Activated T-cell treated with anti-CD3 and anti-CD28 coated beads for 24 hours (primary cell): ENCODE measurements at places on chromosomes 12 and 14.

- DNase-seq = no peak
Observed at GRCh38 chr12:127881371-127882140, 385.4 kb upstream of the TMEM132C start.

- no peak for DNase-seq
Observed at GRCh38 chr12:104596898-104597843, 140.4 kb downstream of the CHST11 start.

- no peak for DNase-seq
Observed at GRCh38 chr12:49831717-49832116, 3.5 kb upstream of the NCKAP5L start.

- no peak for DNase-seq
Observed at GRCh38 chr12:27191531-27191930, 52.6 kb upstream of the STK38L start.

GRCh38 chr12:79119796-79120195 lies 255.2 kb downstream of the SYT1 start:
- DNase-seq = no peak

GRCh38 chr14:43579671-43580070 lies 927.4 kb downstream of the FSCB start:
- no peak for DNase-seq

- no peak for DNase-seq
Observed at GRCh38 chr12:53152390-53152789, 28.1 kb upstream of the ZNF740 start.

- no peak for DNase-seq
Observed at GRCh38 chr12:120286768-120287490, 4.8 kb downstream of the RNU4-2 start.

GRCh38 chr14:73741876-73742519 lies 27.8 kb upstream of the PNMA1 start:
- no peak for DNase-seq

- DNase-seq = no peak
Observed at GRCh38 chr14:101711041-101711856, 50.3 kb upstream of the PPP2R5C start.

DNA sequence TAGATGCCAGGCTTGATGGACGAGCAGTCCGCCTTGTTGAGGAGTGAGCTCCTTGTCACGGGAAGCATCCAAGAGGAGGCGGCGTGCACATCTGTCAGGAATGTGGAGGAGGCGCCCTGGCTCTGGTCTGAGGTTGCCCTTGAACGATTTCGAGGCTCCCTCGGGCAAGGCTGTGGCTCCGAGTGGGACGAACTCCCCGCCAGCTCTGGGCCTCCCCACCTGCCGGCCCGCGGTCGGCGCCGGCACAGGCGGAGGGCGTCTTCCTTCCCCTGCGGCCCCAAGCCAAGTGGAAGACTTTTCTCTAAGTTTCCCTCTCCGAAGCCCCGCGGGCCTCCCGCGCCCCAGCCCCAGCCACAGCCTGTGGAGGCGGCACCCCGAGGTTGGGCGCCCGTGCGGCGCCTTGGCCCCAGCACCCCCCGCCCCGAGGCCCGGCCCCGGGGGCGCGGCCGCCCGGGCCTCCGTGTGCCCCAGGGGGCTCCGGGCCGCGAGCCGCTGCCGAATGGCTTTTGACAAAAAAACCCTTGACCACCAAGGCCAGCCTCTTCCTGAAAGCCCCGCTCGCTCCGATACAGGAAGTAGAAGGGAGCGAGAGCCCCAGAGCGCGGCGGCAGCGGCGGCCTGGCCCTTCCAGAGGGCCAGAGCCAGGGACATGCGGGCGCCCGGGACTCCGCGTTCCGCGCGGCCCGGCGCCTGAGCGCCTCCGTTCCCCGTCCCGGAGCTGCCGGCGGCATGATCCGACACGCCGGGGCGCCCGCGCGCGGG lies at the start of gene RIN3:
TSS of gene RIN3 (plus strand) at position 578 of the 762 bp plus-strand sequence. CDS start at position 730, 152 bp downstream.
- DNase-seq = peak; percentile 14

- no peak for DNase-seq
Observed at GRCh38 chr14:24366413-24366720, 1.6 kb upstream of the NFATC4 start.

DNA sequence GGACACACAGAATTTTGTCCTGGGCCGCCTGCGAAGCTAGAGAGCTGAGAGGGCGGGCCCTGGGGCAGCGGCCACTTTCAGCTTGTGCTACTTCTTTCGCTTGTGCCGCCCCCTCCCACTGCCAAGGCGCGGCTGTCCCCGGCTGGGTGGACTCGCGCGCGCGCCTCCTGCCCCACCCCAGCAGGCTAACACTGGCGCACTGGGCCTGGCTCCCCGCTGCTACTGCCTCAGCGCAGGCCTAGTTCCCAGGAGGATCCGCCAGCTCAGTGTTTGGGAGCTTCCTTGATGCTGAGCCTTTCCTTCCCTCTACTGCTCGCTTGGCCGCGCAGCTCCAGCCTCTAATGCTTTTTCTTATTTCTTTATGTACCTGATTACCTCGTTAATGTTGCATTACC lies 27.4 kb upstream of the METAP2 start:
- no peak for DNase-seq

DNA sequence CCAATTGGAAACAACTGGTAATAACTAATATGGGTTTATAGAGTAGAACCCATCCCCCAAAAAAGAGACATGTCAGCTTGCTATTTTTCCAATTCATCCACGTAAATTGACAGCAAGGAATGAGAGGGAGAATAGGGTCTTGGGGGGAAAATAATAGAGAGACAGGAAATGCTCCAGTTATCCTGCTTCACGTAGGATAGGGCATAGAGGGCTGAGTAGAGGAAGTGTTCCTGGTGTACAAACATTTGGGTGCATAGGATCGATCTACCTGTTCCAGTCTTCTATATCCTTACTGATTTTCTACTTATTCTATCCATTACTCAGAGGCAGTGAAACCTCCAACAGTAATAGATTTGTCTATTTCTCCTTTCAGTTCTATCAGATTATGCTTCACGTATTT lies 49.6 kb upstream of the COL2A1 start:
- DNase-seq = no peak

GRCh38 chr14:100567877-100568163 lies 19.4 kb downstream of the BEGAIN start:
- DNase-seq = no peak

DNA sequence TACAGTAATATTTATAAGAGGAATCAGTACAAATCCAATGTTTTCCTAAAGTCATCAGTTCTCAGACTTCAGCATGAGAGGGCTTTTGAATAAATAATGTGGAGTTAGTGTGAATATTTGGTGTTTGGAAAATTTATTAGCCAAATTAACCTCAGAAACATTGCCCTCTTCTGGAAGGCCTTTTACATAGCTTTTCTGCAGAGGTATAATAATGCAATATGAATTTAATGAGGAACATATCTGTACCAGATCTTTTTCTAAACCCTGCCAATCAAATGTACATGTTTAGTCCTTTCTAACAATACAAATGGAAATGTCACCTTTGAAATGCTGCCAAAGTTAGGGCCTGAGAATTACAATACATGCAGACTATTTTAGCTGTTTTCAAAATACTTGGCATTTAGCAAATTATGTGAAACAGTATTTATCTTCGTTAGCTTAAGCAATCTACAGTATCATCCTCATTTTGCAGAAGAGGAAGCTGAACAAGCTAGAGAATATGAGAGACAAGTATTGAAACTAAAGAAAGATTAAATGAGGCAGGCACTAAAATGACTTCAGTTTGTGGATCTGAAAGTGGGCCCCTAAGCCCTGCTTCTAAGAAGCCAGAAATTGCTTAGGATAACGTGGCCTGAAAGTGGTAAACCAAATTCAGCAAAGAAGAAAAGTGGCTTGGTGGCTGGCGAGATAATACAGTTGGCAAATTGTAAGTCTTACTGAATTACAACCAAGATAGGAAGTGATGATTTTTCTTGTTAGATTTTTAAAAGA lies 60.4 kb upstream of the MANSC4 start:
- no peak for DNase-seq

GRCh38 chr14:73976125-73976524 lies 26.0 kb downstream of the COQ6 start:
- no peak for DNase-seq
